NCI-H1436 treated with DMSO at 0.1 percent for 48 hours (cell line): ENCODE measurements at places on chromosomes 5 and 9.

DNA sequence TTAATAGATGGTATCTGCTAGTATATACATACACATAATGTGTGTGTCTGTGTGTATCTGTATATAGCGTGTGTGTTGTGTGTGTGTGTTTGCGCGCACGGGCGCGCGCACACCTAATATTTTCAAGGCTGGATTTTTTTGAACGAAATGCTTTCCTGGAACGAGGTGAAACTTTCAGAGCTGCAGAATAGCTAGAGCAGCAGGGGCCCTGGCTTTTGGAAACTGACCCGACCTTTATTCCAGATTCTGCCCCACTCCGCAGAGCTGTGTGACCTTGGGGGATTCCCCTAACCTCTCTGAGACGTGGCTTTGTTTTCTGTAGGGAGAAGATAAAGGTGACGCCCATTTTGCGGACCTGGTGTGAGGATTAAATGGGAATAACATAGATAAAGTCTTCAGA is 757 bp downstream of the FXN start:
- DNase-seq: no peak

GRCh38 chr5:12645582-12645981 is 741.3 kb upstream of the CTNND2 start:
- DNase-seq: no peak

DNA sequence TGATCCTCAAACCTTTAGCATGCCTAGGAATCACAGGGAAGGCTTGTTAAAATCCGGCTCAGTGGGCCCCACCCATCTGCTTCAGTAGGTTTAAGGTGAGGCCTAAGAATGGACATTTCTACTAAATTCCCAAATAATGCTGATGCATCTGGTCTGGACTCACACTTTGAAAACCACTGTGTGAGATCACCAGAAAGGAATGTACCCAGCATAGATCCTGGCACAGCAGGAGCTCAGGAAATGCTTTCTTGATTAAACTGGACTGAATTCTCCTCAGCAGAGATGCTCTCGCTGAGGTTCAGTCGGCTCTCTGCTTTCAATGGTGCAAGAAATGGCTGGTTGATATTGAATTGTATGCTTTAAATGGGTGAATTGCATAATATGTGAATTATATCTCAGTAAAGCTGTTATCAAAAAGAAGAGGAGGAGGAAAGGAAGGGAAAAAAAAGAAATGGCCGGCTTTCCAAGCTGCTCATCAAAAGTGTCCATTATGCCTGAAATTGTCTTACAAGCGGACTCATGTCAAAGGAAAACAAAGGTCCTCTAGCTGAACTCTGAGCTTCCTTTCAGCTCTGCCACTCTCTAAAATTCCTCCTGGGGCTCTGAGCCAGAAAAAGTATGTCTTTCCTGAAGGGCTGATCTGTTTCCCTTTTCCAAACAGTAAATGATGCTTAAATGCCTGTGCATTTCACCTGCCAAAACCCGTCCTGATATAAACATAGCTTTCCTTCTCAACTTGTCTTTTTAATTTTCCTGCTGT is 77.6 kb upstream of the SAP30L start:
- no peak for DNase-seq

GRCh38 chr5:65307088-65307487 is 174.6 kb downstream of the ADAMTS6 start:
- no peak for DNase-seq

DNA sequence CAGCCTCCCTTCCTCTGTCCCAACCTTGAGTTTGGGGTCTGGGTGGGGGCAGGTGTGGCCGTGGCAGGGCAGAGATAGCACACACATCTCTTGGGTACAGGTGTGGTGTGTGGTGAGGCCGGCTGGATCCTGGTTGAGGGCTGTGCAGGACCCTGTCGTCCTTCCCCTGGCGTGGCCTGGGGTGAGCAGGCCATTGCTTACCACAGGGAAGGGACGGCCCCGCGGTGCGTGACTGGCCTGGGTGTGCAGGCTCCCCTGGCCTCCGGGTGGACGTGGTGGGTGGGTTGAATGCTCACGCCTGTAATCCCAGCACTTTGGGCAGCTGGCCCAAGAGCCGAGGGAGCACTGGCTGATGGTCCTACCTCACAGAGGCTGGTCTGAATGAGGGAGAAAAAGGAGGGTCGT is 1.2 kb downstream of the ARRDC1 start:
- DNase-seq: no peak

DNA sequence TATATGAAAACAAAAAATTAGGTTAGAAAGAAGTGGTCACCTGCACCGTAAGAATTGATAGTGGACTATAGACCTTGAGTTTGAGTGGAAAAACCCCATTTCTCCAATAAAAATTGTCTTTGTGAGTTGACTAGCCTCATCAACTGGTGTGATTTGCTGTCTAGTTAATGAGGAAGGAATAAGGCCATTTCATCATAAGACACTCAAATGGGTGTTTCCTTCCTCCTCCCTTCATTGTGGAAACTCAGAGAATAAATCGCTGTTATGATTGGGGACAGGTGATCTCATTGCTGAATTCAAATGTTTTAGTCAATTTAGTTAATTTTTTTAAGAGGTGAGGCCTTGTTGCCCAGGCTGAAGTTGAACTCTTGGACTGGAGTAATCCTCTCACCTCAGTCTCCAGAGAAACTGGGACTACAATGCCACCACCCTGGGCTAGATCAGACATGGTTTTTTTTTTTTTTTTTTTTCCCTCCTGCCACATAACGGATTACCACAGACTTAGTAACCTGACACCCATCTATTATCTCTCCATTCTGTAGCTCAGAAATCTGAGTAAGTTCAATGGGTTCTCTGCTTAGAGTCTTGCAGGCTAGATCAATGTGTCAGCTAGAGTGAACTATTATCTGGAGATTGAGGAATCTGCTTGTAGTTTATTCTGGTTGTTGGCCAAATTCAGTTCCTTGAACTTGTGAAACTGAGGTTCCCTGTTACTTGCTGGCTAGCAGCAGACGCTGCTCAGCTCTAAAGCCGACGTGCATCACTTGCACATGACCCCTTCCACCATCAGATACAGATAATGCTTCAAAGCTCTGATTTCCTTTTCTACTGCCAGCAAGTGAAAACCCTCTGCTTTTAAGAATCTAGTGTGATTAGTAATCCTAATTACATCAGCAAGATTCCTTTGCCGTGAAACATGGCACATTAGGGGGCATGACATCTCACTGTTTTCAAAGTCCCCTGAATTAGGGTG is 663.8 kb upstream of the CDH9 start:
- DNase-seq: no peak

DNA sequence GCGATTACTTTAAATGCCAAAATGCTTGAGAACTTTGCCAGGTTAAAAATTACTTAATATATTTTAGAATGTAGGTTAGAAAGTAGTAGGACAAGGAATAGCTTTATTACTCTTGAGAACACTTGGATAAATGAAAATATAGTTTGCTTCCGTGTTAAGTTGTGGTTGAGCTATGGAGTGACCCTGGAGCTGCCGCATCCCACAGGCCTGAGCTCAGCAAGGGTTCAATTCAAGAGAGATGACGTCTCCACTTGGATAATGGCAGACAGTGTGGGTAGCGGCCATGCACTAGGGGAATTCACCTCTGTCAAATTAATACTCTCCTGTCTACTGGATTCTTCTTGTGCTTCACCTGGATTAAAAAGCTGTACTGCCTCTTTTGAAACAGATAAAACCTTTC is 105.0 kb downstream of the GAPVD1 start:
- DNase-seq: no peak

DNA sequence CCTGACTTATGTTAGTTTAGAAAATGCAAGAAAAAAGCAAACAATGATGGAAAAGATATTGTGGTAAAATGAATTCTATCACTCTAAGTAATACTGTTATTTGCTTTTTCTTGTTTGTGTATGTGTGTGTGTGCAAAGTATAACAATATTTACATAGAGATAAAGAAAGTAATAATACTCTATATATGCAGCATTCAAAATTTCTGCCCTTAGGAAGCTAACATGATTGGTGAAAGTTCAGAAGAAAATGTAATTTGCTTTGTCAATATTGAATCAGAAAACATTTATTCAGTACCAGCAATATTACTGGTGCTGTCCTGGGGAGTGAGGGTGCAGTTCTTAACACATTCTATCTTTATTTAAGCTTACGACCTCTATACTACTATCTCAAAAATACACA is 12.9 kb upstream of the PRDM9 start:
- no peak for DNase-seq

DNA sequence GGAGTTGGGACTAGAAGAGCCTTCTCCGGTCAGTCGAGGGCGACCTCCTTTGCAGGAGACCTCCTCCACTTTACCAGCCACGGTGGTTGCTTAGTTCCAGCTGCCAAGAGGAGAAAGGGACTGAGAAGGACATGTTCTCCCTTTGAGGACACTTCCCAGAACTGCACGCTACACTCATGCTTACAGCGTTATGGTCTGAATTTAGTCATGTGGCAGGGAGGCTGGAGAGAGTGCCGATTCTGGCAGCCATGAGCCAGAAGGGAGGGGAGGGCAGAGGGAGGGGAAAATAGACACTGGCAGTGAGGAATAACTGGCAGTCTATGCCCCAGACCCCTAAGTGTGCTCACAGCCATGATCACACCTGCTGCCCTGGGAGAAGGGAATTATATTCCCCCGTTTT is 47.8 kb downstream of the TSPAN17 start:
- no peak for DNase-seq

GRCh38 chr9:128943832-128944620 is 3.4 kb downstream of the DOLK start:
- DNase-seq: no peak

- no peak for DNase-seq
These were observed 75.3 kb downstream of the LHFPL2 start for GRCh38 chr5:78573318-78573717.

- DNase-seq: no peak
These were observed 16.2 kb downstream of the KCNMB1 start for GRCh38 chr5:170372971-170373370.

DNA sequence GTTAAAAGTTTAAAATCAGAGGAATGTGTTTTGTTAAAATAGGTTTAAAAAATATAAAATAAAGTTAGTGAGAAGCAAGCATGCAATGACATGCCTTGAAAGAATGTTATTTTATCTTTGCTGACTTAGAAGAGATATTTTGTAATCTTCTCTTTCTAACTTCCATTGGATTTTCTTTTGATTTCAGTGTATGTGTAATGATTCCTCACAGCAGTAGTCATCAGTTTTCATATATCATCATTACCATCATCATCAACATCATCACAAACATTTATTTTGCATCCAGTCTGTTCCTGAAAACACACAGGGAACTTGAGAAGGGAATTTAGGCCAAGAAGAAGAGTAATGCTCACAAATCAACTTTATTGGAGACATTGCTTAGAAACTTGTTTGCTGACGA is 699.6 kb downstream of the TAF11L14 start:
- DNase-seq: no peak

GRCh38 chr5:95487880-95488279 is 66.9 kb downstream of the SKIC3 start:
- no peak for DNase-seq

DNA sequence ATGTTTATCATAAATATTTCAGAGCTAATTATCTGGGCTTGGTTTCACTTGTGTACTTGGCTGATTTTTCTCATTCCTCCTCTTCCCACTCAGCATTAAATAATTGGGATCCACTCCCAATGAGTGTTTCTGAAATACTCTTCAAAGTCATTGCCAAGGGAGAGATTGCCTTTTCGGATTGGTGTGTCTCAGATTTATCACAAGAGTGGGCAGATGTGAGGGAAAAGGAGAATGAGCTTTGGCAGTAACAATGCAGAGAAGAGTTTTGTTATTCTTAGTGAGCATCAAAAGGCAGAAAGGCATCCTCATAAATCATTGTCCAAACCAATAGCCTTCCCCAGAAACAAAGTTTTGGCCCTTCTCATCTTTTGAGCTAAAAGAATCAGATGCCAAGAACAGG is 79.2 kb downstream of the SEMA5A start:
- no peak for DNase-seq

GRCh38 chr9:107584186-107584585 is 94.6 kb upstream of the KLF4 start:
- no peak for DNase-seq

DNA sequence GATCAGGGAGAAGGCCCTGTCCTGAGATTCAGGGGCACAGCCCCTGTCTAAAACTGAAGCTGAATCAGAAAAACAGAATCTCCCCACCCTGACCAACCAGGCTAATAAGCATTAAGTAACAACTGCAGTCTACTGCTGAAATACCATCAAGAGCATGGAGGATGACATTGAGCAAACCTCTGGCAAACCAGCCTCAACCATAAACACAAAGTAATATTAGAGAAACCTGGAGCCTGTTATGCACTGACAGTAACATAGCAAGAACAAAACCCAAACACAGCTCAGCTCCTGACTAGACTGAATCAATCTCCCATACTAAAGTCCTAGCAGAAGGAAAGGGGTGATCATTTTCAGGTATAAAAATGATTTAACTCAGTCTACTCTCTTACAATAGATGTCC is 24.8 kb upstream of the CCL21 start:
- DNase-seq: no peak

- DNase-seq: no peak
These were observed 138.1 kb upstream of the PCA3 start for GRCh38 chr9:76626141-76626540.

DNA sequence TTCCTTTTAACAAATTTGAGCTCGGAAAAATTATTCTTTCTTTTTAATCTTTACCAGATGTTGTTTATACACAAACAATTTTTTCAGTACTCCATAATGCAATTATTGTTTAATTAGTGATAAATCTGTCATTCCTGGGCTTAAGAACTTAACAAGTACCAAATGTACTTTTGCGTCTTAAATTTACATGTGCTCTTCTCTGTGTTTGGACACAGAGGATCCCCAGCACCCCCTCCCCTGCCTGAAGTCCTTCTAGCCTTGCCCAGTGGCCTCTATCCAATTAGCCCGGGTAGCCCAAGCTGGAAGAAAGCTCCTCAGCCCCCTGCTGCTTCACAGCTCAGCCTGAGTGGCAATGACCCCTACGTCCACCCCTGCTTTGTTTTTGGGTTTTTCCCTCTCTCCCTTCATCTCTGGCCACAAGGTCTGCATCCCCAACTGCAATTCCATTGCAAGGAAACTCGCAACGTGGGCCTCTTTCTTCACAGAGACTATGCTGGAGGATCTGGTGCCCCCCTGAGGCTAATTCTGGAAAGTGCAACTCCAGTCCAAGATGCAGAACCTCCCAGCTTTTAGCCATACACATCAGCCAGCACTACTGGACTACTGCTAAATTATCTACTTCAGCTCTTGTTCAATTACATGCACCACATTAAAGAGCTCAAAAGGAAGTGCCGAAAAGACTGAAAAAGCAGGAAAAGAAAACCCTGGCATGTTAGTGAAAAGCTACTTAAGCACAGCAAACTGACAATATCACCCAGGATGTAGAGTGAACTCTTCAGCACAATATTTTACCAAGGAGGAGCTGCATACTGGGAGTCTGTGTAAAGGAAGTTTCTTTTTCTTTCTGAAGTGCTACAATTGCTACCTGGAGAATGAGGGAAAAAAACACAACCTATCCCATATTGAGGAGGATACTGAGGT is 186.2 kb downstream of the FANCC start:
- DNase-seq: no peak
